ENCODE measurements at places on chromosomes 2 and 18. TPM values are rescaled to one million over a fixed set of nuclear protein-coding genes. Genes with fewer than 3 reads are reported as not detected.

DNA sequence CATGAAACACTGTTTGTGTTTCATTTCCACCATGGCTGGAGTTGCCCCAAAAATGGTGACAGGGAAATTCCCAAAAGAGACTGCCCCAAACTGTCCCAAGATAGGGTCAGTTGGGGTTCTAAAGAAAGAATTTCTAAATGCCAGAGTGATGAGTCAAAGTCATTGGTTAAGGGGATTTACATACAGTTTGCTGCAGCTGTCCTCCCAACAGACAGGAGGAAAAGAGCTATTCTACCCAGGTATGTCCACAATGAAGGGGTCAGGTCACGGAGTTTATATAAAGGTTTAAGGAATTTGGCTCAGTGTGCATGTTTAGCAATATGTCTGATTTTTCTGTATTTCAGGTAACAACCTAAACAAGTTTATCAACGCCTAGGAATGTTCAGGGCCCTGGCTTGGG is 344.1 kb downstream of the TDRD15 start:
- H3K4me3 ChIP-seq = no peak overlapping the region
- no peaks in the 10 kb centered on the region for H3K36me3 ChIP-seq
- H3K27ac ChIP-seq = peak overlapping the region; percentile 60
- peak; percentile 78 for DNase-seq

BIRC6 gene
- total RNA-seq = 42.3 TPM

CCDC74A gene
- 4.3 TPM for total RNA-seq

UGT1A7 gene
- not detected for total RNA-seq

GALR1 gene
- total RNA-seq = not detected

ASXL3 gene
- total RNA-seq = not detected

PPP1R1C gene
- total RNA-seq = not detected

- no peaks in the 10 kb centered on the region for H3K36me3 ChIP-seq
- no peak overlapping the region for H3K27ac ChIP-seq
- no peak overlapping the region for H3K4me3 ChIP-seq
These were observed 28.4 kb upstream of the KCNJ3 start for GRCh38 chr2:154670083-154670482.

- no peak overlapping the region for H3K4me3 ChIP-seq
- peaks cover under 1% of the 10 kb centered on the region for H3K4me1 ChIP-seq
- H3K27me3 ChIP-seq = no peaks in the 10 kb centered on the region
- no peak for DNase-seq
These were observed 20.2 kb upstream of the KLF11 start for GRCh38 chr2:10022966-10023662.

GRCh38 chr18:7617738-7618422 is 50.8 kb downstream of the PTPRM start:
- H3K27me3 ChIP-seq = no peaks in the 10 kb centered on the region
- H3K4me1 ChIP-seq = peaks cover 37% of the 10 kb centered on the region
- H3K27ac ChIP-seq = peak overlapping the region; percentile 86

KIAA2012 gene
- 0.03 TPM for total RNA-seq

All from SJSA1 (cell line).